KBM-7 (cell line): ENCODE measurements at places on chromosomes 4 and X.

- DNase-seq: no peak
Measured at GRCh38 chrX:148422526-148422925, 77.9 kb upstream of the AFF2 start.

- DNase-seq: peak; percentile 39
Measured at GRCh38 chrX:19810802-19811201, 76.6 kb downstream of the SH3KBP1 start.

GRCh38 chr4:170001011-170001744 is 25.0 kb downstream of the MFAP3L start:
- no peak for DNase-seq

DNA sequence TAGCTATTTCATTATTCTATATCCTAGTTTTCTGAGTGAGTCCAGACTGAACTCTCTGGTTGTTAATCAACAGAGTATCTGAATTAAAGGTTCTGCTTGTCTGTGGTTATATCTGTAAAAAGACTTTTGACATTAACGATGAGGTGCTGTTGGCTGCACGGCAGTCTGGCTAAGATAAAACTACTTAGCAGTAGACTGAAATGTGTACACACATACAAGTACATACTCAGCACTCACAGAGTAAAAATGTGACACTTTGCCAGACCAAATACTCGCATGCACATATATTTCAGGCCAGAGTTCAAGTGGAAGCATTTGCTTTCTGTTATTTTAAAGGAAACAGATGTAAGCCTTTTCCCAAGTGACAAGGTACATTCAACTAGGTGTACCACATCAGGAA is 80.5 kb downstream of the PRDM5 start:
- DNase-seq: no peak

GRCh38 chr4:150152766-150153165 is 74.5 kb downstream of the DCLK2 start:
- no peak for DNase-seq

GRCh38 chr4:136796953-136797352 is 735.3 kb downstream of the PCDH18 start:
- no peak for DNase-seq

GRCh38 chr4:52004414-52004813 is 15.7 kb downstream of the LRRC66 start:
- DNase-seq: no peak

DNA sequence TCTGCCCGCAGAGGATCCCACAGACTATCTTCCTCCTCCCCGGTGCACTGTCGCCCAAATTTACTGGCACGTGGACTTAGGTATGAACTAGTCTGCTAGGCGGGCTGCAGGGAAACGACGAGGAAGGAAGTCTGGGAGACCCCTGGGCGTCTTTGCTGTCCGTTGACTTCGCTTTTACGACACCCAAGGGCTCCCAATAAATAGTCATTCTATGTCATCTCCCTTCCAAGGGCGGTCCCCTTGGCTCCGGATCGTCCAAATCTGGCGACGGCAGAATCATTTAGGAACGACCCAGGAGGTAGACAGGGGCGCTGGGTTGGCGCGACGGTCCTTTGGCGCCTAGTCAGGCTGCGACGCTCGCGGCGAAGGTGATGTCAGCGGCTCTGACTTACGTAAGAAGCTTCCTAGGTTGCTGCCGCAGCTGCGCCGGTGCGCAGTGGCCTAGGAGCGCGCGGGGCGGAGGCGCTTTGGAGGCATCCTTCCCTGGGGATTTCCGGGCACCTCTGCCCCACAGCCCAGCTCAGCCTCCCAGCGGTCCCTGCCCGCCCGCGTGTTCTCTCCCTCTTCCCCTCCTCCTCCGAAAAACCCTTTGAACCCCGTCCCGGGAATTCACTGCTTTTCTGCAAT is 2.2 kb downstream of the NHS start:
- DNase-seq: no peak

DNA sequence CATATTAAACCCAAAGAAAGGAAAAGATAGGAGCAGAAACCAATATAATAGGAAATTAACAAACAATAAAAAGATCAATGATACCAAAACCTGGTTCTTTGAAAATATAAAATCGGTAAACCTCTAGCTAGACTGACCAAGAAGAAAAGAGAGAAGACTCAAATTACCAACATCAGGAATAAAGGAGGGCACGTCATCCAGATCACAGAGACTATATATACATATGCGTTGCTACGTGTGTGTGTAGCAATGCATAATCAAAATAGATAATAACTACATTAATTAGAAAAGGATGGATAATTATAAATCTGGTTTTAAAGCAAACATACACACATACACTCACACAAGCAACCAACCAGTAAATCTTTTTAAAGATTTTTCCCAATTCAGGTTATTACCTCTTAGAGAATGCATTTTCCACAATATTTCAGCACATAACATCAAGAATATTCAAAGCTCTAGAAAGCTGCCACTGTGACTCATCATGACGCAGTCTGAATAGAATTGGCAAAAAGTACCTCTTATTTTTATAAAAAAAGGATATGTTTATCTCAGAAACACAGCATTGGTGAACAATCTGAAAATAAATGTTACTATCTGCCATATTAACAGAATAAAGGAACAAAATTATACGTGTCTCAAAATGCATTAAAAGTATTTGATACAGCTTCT is 41.4 kb upstream of the USP9X start:
- DNase-seq: no peak

DNA sequence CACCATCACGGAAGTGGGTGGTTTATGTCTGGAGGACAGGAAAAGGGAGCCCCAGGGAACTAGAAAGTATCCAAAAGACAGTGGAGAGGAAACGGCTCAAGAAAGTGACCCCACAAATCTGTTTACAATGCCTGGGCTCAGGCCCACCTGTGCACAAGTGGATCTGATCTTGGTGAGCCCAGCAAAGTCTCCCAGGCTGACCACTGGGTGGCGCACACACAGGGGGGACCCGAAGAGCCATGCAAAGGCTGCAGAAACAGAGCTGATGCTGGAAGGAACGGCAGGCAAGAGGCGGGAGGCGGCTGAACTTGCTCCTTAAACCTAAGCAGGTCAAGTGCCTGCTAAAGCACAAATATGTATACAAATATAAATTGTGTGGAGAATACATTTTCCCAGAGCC is 9.6 kb downstream of the HAUS7 start:
- DNase-seq: peak; percentile 54

DNA sequence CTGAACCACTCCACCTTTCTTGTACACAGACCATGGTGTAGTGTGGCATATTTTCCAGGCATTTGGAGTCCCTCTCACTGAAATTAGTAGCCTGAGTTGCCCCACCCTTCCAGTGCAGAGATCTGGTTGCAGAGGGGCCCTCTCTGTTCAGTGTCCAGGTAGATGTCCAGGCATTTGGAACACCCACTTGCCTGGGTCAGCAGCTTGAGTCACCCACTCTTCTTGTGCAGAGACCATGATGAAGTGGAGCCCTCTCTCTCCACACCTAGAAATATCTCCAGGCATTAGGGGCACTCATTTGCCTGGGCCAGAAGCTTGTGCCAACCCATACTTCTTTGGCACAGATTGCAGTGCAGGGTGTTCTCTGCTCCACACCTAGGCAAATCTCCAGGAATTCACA is 2733.3 kb downstream of the PCDH7 start:
- no peak for DNase-seq

- DNase-seq: no peak
Measured at GRCh38 chr4:36665985-36666527, 384.6 kb downstream of the DTHD1 start.

DNA sequence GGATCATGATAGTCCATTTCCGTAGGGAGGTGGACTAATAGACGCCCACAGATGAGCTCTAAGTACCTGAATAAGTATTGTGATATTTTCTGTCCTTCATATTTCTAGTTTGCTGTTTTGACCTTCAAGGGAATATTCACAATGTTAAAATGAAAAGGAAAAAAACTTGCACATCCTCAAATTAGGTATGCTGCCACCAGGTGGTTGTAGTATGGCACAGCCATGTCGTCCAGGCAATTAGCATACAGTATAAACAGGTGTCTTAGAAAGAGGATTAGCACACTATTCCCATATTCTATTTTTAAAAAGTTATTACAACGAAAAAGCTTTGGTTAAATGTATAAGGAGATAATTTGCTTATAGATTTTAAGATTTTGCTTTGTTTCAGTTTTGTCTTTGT is 802.0 kb downstream of the RPA4 start:
- peak; percentile 31 for DNase-seq

DNA sequence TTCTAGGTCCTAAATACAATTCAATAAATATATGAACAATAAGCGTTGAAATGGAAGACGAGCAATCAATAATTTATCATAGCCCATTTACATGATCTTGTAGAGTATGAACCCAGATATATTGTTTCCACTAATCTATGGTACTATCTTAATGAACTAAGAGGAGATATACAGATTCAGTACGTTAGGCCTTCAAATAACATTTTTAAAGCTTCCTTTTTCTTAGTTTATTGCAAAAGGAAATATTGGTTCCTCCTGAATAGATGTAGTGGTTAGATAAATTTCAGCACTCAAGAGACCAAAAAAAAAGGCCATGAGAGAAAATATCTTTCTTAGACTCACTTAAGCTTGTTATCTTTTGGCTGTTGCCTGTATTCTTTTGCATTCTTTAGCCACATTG is 147.5 kb upstream of the PITX2 start:
- DNase-seq: no peak

GRCh38 chr4:63316633-63317032 is 1092.6 kb downstream of the TECRL start:
- DNase-seq: no peak

DNA sequence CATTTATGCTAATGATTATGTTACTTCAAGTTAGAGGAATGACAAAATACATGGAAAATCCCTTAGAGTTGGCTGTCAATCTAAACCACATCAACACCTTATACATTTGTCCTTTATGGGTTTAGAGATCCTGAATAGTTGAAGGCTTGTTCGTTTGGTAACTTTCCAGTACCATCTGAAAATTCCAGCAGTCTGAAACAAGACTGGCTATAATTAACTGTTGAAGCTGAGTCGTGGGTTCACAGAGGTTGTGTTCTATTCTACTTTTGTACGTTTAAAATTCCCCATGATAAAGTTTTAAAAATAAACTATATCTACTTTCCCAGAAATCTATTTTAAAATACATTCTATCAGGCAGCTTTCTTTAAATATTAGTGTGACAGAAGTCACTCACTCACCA is 73.0 kb downstream of the USP46 start:
- DNase-seq: no peak

DNA sequence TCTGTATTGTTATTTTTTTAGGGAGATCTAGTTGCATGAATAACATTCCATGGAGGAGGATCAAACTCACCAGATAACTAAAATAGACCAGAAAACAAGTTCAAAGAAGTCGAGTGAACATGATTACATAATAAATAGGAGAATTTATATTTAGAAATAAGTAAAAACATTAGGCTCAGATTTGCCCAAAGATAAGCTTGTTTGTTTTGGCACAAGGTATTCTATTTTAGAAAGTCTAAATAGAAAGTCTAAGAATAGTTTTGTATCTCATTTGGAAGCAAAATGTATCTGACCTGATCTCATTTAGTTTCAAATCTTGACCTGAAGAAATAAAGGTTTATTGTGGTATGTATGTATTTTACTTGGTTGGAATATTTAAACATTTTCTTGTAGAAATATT is 670.6 kb upstream of the GALNTL6 start:
- DNase-seq: no peak

DNA sequence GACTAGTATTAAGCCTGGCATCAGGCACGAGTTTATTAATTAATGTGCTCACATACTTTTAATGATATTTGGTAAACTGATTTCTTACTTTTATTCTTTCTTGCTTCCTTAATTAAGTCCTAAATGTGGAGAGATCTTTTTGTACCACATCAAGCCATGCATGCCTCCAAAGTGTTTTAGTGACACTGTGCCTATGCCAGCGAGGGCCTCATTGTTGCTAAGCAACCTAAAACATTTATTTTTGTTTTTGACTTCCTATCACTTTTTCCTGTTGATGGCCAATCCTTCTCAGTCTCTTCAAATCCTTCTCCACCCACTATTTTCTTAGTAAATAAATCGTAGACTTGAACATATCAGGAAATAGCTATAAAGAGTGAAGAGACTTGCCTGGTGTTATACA is 5.5 kb upstream of the NSUN7 start:
- DNase-seq: no peak

GRCh38 chr4:30471861-30472260 is 248.3 kb upstream of the PCDH7 start:
- DNase-seq: no peak

DNA sequence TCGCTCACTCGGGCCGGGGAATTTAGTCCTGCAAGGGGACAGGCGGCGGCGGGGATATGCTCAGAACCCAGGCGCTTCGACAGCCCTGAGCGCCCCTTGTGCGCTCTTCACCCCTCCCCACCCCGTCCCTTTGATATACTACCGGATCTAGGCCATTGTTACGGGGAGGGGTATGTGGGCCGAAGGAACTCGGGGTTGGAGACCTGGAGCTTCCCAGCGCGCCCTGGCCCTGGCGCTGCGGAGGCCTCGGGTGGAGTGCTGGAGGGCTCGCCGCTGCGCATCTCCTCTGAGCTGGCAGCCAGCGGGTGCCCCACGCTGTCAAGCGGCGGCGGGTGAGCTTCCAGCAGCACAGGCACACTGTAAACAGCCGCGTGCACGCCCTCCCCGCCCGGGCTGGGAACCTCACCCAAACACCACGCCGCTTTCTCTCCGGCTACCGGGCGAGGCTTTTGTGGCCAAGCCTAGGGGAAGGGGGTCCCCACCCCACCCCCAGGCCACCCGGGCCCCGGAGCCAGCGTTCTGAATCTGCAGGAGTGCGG is 54.5 kb upstream of the BCOR start:
- DNase-seq: no peak

DNA sequence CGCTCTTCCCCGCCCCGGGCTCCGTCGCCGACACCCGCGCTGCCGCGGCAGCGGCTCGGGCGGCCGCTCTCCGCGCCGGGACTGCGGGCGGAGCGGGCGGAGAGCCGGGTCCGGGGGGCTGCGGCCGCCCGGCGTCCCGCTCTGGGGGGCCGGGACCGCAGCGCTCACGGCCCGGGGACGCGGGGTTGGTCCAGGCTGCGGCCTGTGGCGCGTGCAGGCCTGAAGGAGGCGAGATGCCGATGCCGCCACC is 492 bp downstream of the GALNT7 start:
- DNase-seq: no peak

- DNase-seq: no peak
Measured at GRCh38 chr4:71882113-71882841, 98.4 kb upstream of the GC start.
